ENCODE measurements at places on chromosomes 12 and 14.

DNA sequence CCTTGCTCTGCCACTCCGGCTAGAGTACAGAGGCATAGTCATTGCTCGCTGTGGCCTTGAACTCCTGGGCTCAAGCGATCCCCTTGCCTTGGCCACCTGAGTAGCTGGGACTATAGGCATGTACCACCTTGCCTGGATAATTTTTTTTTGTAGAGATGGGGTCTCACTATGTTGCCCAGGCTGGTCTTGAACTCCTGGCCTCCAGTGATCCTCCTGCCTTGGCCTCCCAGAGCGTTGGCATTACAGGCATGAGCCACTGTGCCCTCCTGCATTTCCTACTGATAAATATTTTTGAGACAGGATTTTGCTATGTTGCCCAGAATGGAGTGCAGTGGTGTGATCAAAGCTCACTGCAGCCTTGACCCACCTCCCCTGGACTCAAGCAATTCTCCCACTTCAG, 9.4 kb downstream of the EMG1 start:
- DNase-seq: no peak

GRCh38 chr12:53378222-53378621, 1.8 kb upstream of the SP1 start:
- DNase-seq: no peak

DNA sequence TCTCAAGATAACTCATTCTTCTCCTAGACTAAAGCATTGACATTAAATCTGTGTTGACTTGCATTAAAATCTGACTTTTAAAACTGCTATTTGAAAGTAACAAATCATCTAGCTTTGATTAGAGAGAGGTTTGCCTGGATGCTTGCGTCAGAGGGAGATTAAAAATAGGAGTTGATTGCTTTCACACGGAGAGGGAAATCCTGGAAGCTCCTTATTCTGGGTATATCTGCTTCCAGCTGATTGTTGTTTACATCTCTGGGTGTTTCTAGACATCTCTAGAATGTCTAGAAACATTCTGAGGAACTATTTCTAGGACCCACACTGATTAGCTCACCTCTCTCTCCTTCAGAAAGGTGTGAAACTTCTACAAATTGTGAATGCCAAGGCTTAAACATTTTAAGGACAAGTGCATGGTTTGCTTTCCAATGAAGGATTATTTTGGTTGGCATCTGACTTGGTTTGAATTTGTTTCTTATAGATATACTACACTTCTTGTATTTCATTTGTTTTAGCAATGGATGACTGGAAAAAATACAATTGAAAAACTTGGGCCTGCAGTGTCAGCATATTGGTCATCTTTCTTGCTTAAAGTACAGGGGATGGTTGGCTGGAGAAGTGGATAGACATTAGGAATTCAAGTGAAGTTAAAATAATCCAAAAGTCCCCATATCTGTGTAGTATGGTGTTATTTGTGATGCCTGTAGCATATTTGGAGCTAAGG, 2.1 kb downstream of the DIP2B start:
- no peak for DNase-seq

DNA sequence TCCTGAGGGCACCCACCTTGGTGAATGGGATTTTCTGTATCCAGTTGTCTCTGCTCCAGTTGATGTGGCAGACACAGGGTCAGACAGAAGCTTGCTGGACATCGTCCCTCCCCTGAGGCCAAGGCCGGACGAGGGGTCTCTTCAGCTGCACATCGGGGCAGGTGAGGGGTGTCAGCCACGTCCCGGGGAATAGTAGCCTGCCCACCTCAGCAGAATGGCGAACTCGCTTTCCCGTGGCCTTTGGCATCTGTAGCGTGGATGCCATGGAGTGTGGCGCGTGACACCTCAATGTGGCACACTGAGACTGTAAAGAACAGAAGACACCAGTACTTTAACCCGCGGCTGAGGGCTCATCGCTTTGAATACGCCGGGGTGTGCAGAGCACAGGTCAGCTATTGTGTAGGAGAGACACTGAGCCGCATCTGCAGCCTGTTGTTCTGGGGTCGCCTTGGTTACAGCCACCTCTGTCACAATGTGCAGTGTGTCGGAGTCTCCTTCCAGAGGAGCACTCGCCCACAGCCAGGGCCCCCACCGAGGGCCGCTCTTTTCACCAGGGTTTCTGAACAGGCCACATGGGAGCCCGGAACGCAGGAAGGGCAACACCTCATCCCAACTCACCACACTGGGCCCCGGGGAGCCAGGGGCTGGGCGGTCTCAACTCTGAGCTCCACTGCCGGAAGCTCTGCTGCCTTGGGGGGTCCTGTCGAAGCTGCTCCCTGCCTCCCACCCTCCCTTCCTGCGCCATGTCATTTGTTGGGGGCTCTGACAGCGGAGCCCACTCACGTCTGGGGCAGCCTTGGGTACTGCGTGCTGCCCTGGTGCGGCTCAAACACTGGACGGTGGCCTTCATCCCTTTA, 77.0 kb downstream of the ADGRD1 start:
- DNase-seq: no peak

DNA sequence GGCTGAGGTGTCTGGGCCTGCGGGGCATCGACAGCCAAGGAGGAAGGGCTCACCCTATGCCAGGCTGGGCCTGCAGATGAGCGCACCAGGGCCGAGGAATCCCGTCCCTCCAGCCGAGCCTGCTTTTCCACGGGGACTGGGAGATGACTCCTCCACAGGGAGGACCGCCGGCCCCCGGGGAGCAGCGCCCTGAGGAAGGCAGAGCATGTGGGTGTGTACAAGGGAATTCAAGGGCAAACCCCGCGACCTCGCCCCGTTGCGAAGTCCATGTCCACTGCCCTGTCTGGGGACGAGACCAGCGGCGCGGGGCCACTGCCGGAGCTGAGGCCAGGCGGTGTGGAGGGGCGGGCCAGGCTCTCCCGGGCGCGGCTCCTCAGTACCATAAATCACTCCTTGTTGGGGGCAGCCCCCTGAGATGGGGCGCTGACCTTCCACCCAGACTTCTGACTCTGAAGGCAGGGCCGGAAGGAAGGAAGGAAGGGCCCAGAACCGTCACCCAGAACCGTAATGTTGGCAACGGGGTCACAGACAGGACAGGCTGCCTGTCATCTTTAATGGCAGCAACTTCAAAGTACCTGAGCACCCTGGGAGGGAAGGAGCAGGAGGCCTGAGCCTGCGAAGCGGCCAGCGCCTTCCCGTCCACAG, 52.5 kb downstream of the RNF34 start:
- DNase-seq: no peak

DNA sequence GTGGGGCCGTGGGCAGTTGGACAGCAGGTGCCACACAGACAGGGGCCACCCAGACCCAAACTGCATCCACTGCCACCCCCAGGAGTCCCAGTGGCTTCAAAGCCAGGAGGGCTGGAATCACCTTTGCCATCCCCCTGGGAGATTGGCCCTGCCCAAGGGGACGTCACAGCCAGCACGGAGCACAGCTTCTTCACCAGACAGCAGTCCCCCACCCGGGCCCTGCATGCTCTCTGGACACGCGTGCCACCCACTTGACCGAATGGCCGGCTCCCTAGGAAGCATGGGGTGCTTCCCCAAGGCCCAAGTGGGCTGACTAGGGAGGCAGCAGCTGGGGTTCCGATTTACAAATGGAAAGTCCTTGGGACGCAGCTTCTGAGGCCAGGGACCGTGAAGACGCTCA, 17.3 kb downstream of the DHX37 start:
- DNase-seq: no peak

DNA sequence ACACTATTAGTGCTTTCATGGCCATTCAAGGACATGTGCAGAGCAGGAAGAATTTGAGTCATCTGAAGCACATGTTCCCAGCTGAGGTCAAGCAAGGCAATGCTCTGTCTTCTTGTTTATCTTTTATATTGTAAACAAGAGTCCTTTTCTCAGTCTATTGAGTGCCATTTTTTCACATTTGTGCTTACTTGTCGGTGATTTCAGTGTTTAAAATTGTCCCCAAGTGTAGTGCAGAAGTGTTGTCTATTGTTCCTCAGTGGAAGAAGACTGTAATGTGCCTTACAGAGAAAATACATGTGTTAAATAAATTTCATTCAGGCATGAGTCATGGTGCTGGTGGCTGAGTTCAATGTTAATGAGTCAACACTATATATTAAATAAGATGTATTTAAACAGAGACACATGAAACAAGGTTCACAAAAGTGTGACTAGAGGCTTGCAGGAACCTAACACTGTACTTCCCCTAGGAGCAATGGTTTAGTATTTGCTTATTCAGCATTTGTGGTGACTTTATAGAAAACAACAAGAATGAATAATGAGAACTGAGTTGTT, 391.1 kb downstream of the LRIG3 start:
- DNase-seq: no peak

DNA sequence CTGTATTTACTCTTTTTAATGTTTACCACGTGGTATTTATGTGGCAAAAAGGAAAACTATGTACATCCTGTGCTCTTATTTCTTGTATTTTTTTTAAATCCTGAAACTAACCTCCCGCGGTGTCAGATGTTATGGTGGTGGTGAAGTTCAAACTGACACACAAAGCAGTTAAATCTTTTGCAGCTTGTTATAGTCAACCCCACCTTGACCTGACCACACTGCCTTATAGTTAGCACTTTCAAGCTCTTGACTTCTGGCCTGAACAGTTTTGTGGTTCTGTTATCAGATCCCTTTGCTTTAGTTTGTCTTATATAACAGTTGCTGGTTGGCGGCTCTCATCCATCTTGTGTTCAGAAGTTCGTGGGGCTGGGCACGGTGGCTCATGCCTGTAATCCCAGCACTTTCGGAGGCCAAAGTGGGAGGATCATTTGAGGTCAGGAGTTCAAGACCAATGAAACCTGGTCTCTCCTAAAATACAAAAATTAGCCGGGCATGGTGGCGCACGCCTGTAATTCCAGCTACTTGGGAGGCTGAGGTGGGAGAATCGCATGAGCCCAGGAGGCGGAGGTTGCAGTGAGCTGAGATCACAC, 2.1 kb downstream of the UNG start:
- no peak for DNase-seq

DNA sequence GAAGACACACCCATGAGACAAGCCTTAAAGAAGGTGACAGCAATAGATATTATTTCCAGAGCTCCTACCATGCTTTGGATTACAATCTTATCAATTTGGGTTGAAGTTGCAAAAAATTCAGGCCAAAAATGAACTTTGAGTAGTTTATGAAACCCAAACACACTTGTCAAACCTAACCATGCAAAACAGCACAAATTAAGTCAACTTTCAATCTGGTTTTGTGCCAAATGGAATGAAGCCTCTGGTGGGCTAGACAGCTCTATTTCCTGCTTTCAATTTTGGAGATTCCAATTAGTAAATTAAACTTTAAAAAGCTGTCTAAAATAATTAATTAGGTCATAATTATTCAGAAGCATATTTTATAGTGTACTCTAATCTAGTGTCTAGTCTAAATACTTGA, 203.4 kb downstream of the SYT1 start:
- DNase-seq: no peak

All from naive thymus-derived CD4-positive, alpha-beta T cell (primary cell).